ENCODE measurements at places on chromosomes 1 and 21.

DNA sequence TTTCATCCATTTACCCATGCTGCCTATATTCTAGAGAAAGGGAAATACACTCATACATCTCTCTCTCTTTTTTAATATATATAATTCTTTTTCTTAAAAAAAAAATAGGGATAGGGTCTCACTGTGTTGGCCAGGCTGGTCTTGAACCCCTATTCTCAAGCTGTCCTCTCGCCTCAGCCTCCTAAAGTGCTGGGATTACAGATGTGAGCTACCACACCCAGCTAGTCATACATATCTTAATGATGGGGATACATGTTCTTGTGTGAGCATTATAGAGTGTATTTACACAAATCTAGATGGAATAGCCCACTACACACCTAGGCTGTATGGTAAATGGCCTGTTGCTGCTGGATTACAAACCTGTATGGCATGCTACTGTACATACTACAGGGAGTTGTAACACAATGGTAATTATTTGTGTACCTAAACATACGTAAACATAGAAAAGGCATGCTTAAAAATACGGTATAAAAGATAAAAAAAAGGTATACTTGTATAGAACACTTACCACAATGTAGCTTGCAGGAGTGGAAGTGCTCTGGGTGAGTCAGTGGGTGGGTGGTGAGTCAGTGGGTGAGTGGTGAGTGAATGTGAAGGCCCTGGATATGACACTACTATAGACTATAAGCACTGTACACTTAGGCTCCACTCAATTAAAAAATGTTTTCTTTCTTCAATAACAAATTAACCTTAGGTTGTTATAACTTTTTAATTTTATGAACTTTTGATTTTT lies 72.9 kb downstream of the IVNS1ABP start:
- peak; percentile 85 for DNase-seq

DNA sequence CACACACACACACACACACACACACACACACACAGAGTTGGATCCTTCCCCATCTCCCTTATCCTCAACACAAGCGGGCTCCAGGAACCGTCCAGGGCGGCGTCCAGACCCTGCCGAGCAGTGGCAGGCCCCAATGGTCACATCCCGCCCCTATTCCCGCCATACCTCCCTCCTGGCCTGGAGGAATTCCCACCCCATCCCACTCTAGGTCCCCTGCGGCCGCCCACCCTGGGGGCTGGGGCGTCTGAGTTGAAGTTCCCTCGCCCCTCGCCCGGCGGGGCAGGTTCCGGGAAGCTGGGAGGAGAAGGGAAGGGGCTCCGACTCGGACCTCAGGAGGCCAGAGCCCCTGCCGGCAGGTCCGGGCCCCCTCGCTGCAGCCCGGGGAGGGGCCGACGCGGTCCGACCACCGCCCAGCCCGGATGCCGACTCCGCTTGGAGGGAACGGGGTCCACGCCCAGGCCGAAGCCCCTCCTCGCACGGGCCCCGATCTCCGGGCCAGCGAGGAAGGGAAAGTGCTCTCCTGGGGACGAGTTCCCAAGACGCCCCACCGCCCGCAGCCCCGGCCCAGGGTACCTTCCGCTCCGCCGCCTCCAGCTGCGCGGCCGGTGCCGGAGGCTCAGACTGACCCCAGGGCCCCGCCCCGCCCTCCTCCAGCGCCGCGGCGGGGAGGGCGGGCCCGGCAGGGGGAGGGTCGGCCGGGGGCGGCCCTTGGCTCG lies at the start of gene RHOC:
TSS of gene RHOC (minus strand) at position 623 of the 716 bp plus-strand sequence. CDS start 3,328 bp downstream, outside the sequence.
- DNase-seq, result peak; percentile 87

DNA sequence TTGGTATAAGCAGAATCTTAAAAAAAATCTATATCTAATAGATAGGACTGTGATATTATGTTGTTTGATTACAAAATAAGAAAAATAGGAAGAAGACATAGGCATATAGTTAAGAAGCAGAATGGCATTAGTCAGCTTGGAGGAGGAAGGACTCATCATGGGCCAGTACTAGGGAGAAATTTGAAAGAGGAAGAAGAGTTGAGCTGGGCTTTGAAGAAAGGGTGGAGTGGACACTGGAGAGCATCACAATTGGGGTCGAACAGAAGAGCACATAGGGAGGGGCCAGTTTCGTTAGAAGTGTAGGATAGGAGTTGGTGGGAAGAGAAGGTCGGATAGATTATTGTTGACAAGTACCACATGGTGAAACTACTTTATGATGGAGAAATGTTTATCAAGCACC lies 129.3 kb downstream of the CACHD1 start:
- peak; percentile 12 for DNase-seq

- no peak for DNase-seq
Observed at GRCh38 chr1:234670967-234671626, 61.1 kb upstream of the IRF2BP2 start.

- peak; percentile 89 for DNase-seq
Observed at GRCh38 chr1:206898089-206898914, 1.1 kb downstream of the IL24 start.

DNA sequence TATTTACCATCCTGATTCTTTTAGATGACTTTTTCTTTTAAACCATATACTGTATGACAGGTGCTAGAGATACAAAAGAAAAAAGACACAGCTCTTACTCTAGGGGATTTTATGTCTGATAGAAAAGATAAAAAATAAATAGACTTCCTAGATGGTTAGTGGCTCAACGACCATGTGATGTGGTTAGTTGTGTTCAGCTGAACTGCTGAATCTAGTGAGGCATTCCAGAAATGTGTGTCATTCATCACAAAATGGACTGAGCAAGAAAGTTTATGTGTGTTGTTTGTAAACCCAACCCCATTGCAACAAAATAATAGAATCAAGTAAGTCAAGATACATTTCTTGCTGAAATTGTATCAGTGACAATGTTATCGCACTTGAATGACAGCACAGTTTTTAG lies 205.8 kb upstream of the LYPLAL1 start:
- DNase-seq, result no peak

- DNase-seq, result no peak
Observed at GRCh38 chr21:44905728-44906090, 15.0 kb downstream of the ITGB2 start.

GRCh38 chr1:234907940-234908405 lies 220.7 kb downstream of the TOMM20 start:
- peak; percentile 82 for DNase-seq

- DNase-seq, result no peak
Observed at GRCh38 chr1:158259117-158259516, 4.9 kb downstream of the CD1A start.

- no peak for DNase-seq
Observed at GRCh38 chr1:30893776-30894507, 14.6 kb downstream of the SDC3 start.

DNA sequence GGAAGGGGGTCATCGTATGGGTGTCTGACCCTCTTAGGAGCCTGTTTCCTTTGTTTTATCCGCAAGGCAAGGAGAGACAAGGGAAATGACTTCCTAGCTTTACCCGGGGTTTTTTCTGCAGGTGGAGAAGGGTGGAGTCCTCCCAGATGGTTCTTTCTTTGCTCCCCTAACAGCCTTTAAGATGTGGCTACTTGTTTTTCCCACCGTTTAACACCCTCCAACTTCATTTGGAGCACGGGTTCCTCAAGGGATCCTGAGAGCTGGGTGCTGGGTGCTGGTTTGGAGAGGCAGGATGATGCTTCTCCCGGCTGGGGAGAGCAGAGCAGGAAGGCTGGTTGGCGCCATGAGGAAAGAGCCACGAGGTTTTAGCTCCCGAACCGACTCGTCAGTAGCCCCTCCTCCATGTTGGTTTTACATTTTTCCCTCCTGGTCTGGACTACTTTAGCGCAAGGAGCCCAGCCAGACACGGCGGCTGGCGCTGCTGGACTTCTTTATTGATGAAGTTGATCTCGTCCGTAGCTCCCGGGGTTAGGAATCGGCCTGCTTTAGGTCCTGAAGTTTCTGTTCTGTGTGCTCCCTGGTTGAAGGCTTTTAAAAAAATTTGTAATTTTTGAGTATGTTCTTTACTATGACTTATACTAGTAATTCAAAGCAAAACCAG lies 1.4 kb downstream of the UCK2 start:
- peak; percentile 91 for DNase-seq

- no peak for DNase-seq
Observed at GRCh38 chr1:107659961-107660360, 305.0 kb downstream of the VAV3 start.

- no peak for DNase-seq
Observed at GRCh38 chr1:30905403-30905802, 3.2 kb downstream of the SDC3 start.

DNA sequence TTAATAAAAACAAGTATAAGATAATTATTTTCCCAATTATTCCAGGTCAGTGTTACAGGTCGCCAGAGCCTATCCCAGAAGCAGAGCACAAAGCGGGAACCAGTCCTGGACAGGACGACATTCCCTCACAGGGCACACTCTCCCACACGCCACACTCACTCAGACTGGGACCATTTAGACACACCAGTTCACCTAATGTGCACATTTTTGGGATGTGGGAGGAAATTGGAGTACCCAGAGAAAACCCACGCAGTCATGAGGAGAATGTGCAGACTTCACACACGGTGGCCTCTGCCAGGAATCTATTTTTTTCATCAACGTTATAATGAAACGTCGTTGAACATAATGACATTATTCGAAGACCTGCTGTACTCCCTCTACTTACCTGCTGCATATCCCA lies 20.5 kb upstream of the NRDC start:
- DNase-seq, result no peak

GRCh38 chr1:183094351-183094750 lies 71.1 kb downstream of the LAMC1 start:
- peak; percentile 69 for DNase-seq

DNA sequence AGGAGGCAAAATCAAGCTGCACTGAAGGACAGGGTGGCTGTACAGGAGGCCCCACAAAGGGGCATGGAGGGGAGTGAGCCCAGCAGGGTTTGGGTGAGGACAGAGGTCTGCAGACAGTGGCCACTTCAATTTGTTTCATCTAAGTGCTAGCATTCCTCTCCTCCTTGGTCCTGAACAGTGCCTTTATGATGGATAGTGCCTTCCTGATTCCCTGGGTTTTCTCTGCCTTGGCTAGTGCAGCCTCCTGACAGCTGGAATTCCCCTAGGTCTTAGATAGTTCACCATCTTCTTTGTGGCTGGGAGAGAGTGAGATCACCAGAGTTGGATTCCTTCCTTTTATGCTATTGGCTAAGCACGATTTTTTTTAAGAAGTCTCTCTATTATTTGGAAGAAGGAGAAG lies 3.8 kb upstream of the HPCAL4 start:
- DNase-seq, result no peak

- no peak for DNase-seq
Observed at GRCh38 chr1:201774983-201775344, 54.0 kb upstream of the IPO9 start.

DNA sequence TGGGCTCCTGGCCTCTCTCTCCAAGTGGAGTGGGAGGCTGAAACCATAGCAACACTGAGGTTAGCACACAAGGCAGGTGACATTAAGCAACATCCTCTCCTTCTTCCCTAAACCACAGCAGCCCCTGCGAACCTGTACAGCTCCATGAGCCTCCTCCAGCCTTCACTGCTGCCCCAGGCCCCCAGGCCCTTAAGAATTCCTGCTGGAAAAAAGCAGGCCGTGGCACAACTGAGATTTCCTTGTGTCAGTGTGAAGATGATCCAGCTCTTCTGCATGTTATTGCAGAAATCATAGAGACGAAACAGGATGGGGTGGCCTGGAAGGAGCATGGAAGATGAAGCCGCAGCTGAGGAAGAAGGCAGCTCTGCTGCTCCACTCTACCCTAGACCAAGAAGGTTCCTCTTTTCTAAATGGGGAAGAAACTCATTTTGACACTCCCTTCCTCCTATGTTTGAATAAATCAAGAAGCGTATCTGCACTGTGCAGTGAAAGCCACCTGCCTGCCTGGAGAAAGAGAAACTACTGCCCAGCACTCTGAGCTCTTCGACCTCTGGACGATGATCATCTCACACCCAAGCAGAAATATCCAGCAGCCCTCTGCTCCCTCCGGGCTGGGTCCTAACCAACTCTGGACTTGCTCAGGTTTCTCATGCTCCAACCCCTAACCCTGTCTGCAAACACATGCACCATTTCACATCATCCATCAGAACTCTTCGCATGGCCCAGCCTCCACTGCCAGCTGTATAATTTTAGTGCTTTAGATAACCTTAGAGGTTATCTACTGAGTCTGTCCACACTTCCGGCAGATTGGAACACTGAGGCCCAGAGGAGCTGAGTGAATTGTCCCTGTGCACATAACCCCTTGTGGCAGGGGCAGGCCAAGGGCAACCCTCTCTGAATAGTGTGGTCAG lies 20.7 kb downstream of the SH3BP5L start:
- no peak for DNase-seq

DNA sequence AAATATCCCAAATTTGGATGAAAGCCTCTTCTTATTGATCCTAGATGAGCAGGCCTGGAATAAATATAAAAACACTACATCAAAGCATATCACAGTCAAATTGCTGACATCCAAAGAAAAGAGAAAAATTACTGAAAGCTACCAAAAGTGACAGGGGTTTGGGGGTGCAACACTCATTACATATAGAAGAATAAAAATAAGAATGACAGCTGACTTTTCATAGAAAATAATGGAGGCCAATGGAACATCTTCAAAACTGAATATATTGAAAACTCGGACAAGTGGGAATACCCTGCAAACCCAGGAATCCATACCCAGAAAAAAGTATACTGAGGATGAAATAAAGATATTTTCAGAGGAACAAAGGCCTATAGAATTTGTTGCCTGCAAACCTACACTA lies 84.0 kb downstream of the FOXJ3 start:
- DNase-seq, result no peak

DNA sequence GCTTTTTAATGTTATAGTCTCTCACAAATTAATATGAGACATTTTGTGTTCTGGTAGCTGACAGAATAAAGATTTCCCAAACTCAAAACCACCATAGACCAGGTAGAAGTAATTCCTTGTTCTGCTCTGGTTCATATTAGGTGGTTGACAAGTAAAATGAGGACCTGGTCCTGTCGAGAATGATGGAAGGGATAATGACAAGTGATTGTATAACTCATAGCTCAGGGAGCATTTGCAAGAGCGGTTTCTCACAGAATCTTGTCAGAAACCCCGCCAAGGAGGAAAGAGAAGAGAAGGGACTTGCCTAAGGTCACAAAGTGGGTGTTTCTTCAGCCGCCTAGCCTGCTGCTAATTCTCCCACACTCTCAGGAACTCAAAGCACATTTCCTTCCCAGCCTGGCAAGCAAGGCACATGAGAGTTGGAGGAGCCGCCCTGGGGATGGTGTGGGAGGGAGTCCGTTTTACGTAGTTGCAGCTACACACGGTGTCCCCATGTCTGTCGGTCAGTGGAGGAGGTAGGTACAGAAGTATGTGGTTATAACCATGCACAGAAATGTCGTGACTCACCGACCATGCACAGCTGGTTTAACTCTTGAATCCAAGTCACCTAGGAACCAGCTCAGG lies 46.5 kb downstream of the SAMD13 start:
- peak; percentile 29 for DNase-seq

Data from GM23248 (cell line).